Psoas muscle (tissue), 8 donors: ENCODE measurements at places on chromosomes 6 and 20. TPM values are rescaled to one million over a fixed set of nuclear protein-coding genes. Genes with fewer than 3 reads are reported as not detected.

The DAAM2 gene
- total RNA-seq = 10.7 TPM

The MEP1A gene
- total RNA-seq = not detected

The CHMP4B gene
- 127 TPM for total RNA-seq

The OR2J3 gene
- total RNA-seq = not detected

The CYB5R4 gene
- total RNA-seq = 11.4 TPM

The ANKRD6 gene
- total RNA-seq = 2.4 TPM

The IDH3B gene
- 58.8 TPM for total RNA-seq

The NAPB gene
- 2.7 TPM for total RNA-seq

The SLC22A16 gene
- total RNA-seq = not detected

The HUS1B gene
- 0.22 TPM for total RNA-seq

The ZSCAN23 gene
- total RNA-seq = 0.37 TPM

The RRAGD gene
- total RNA-seq = 123 TPM

The DDO gene
- 2.7 TPM for total RNA-seq

The PPIL6 gene
- total RNA-seq = 3.1 TPM

The POM121L2 gene
- not detected for total RNA-seq

The ARMH2 gene
- total RNA-seq = not detected

The ZSCAN16 gene
- total RNA-seq = 2.0 TPM

The BPI gene
- 0.41 TPM for total RNA-seq

The CLVS2 gene
- total RNA-seq = 0.08 TPM
